ENCODE measurements at places on chromosomes 16 and 17.

DNA sequence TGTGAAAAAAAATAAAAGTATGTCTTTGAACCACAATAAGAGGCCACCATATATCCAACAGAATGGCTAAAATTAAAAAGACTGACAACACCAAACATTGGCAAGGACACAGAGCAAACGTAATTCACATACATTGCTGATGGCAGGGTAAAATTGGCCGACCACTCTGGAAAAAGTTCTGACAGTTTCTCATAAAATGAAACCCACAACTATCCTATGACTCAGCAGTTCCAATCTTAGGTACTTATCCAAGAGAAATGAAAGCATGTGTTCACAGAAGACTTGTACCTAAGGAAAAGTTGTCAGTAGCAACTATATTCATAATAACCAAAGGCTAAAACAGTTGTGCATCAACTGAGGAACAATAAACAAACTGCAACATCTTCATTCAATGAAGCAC lies 357.3 kb upstream of the XYLT1 start:
- DNase-seq = no peak

DNA sequence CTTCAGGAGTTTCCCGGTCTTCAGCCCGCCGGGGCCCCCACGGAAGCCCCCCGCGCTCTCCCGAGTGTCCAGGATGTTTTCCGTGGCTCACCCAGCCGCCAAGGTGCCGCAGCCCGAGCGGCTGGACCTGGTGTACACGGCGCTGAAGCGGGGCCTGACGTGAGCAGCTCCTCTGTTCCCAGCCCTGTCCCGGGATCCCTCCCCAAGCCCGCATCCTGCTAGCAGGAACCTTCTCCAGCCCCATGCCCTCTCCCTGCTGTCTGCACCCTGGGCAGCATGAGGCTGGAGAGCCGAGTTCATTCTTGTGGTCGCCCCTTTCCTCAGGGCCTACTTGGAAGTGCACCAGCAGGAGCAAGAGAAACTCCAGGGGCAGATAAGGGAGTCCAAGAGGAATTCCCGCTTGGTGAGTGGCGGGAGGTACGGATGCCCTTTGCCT lies 10.1 kb downstream of the RIPOR1 start:
- no peak for DNase-seq

DNA sequence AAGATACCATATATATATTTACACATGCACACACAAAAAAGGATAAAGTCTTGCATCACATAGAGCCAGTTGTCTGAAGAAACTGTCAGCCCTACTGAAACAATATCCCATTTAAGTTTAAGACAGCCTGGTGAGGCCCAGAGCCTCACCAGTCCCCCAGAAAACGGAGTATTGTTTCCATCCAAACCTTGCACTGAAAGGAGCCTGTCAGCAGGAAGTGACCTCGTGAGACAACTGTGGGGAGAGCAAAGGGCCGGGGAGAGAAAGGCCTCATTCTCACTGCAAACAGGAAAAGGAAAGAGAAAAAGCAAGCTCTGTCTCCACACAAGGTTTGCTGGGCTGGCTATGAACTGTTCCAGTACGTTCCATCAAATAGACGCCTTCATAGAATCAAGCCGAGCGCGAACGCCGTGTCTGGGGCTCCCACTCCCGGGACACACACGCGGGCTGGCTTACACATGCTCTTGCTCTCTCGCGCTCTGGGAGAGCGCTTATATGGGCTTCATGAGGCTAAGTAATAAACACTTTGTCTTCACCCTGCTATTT lies 44.4 kb upstream of the ZFHX3 start:
- DNase-seq = no peak

DNA sequence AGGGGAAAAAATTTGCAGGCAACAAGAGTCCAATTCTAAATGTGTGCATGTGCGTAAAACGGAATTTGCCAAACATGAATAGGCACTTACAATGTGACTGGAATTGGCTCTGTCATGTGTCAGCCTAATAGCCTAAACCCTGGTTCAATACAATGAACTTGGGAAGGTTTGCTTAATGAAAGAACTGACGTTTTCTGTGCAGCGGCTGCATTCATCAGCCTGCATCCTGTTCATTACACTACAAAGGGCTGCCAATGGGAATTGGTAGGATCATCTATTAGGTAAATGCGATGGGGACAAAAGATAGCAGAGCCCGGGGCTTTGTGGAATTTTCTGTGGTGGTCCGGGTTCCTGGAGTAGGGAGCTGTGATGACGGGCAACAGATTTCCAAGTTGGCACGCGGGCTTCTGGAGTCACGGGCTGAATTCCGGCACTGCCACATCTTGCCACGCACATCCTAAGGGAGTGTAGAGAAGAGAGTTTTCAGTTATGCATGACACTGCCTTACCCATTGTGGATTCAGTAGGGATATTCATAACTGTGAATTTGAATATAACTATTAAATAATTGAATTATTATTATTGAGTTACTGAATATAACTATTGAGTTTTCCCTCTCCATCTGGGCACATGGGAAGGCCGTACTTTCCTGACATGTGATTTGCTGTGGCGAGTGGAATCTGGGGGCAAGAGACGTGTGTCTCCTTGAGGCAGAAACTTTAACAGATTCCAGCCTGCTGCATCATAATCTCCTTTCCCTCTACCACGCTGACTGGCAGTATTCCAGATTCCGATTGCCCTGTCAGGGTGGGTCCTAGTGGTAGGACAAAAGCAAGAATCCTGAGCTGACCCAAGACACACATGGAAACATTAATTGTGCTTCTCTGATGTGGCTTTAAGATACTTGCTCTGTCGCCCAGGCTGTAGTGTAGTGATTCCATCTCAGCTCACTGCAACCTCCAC lies 565.6 kb downstream of the WWOX start:
- DNase-seq = no peak

DNA sequence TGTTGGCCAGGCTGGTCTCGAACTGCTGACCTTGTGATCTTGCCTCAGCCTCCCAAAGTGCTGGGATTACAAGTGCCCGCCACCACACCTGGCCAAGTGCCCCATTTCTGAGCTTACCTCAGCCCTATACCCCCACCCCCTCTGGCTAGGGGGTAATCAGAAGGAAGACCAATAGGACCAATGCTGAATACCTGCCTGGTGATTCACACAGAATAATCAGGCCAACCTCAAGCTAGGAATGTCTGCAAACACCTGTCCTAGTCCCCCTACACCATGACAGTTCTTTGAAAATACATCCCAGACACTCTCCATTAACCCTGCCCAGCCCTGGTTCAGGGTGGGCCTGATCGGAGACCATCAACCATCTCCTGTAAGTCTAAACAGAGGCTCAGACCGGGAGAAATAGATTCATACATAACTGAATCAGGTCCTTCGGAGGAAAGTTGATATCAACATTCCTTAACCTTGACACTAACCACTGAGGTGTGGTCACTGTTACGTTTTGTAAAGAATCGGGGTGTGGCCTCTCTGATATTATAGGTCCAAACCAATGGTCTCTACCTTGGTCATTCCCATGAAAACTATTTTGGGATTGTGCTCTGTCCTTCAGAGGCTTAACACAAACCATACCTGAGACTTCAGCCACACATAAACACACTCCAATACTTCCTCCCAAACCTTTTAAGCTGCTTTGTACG lies 130.8 kb downstream of the GAS7 start:
- no peak for DNase-seq

DNA sequence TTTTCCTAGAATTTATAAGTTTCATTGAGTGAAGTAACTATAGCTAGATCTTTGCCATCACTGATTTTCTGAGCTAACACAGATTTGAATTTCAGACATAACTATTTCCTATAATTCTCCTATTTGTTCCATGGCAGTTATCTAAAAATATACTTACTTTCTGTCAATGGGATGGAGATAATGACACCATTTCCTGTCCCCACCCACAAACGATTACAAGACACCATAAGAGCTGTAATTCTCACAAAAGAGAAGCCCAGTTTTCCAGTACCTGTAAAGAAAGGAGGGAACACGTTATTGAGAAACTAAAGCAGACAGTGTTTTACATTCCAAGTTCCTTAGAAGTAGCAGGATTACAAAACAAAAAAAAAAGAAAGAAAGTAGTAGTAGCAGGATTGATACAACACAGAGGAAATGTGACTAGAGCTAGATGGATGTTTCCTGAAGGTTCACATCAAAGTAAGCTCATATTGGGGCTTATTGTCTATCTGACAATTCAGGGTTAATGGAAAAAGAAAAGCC lies 110.9 kb upstream of the TOB1 start:
- DNase-seq = no peak
